ENCODE measurements at places on chromosomes 4 and X.
A peak's percentile ranks its signal among the peaks of the same experiment; 100 is the strongest.

DNA sequence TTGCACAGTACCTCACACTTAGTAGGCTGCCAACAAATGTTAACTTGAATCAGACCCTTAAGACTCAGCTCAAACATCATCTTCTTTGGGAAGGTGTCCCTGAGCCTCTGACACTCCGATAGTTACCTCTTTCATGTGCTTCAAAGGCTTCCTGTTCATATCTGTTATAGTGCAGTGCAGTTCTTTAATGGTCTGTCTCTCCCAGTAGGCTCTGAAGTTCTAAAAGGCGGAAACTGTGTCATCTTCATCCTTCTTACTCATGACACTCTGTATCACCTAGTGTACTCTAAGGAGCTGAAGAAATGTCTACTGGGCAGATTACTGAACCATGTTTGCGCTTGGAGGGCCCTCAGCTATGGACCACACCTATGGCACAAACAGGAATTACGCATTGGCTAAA is 2.1 kb upstream of the DIAPH2 start:
- no peak for DNase-seq

DNA sequence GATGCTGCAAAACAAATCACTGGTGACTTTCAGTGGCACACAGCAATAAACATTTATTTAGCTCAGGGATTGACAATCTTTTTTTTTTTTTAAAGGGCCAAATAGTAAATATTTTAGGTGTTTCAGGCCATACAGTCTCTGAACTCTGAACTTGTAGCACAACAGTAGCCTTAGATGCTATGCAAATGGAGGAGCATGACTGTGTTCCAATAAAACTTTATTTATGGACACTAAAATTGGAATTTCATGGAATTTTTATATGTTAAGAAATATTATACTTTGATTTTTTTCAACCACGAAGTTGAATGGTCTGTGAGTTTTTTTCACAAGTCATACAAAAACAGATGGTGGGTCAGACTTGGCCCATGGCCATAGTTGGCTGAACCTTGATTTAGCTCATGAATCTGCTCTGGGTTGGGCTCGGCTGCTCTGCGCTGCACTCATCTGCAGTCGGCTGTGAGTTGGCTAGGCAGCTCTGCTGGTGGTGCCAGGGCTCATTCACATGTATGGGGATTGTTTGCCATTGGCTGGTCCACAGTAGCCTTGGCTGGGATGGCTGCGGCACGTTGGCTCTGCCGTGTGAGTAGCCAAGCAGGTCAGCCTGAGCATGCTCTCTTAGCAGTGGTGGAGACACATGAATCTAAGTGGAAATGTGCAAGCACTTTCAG is 231.7 kb upstream of the PGRMC2 start:
- DNase-seq, result no peak

DNA sequence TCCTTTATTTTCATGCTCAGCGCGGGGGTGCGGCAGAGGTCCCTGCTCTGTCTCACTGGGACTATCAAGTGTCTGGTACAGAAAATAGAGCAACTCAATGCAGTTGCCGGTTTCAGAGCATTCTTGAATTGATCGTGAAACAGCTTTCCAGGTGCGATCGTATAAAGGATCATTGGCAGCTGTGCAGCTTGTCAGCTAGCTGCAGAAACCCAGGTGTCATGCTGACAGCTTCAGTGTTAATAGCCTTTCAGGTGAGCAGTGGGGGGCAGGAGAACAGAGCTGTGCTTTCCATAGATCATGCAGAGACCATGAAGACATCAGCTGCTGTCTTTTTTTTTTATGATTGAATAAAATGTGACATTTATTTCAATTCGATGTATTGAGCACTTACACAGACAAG is 583.9 kb downstream of the NLGN4X start:
- DNase-seq, result no peak

DNA sequence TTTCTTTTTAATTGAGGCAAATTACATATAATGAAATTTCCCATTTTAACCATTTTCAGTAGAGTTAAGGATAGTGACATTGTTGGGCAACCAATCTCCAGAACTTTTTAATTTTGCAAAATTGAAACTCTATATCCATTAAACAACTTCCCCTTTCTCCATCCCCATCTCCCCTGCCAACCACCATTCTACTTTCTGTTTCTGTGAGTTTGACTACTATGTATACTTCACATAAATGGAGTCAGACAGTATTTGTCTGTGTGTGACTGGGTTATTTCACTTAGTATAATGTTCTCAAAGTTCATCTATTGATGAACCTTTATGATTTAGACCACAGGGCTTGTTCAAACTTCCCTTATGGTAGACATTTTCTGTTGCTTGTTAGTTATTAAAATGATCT is 364.5 kb upstream of the MAD2L1 start:
- no peak for DNase-seq

- peak; percentile 40 for DNase-seq
These were observed 14.1 kb downstream of the ZNF157 start for GRCh38 chrX:47384502-47384901.

GRCh38 chrX:24020306-24020876 is 6.6 kb downstream of the KLHL15 start:
- DNase-seq, result no peak
